ENCODE measurements at places on chromosomes 1 and 21.

GRCh38 chr21:14673649-14674048 is 127.5 kb upstream of the SAMSN1 start:
- no peak for ATAC-seq

- ATAC-seq: peak; percentile 34
These were observed 70.1 kb upstream of the CASZ1 start for GRCh38 chr1:10866321-10867093.

DNA sequence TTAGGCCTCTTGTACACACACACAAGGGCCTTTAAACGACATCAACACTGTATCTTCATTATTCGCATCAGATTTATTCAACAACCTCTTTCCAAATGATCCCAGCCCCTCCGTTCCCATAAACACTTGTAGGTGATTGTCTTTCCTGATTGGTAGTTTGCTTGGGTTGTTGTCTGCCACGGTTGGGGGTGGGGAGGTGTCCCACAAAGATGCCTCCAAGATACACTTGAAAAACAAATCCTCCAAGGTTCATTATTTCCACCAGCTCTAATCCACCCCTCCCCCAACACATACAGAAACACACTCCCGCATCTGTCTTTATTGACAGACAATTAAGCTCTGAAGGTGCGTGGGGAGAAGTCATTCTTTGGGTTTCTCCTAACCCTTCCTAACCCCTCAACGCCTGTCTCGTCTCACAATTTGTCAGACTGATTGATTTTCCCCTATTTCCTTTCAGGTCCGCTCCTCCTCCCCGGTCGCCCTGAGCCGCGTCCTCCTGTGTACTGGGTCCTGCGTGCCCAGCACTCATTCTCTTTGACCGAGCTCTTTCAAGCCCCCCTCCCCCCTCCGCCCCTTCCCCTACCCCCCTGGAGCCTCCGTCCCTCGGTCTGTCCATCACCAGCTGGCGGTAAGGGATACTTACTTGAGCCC is 1.4 kb downstream of the WDR26 start:
- ATAC-seq: peak; percentile 1

DNA sequence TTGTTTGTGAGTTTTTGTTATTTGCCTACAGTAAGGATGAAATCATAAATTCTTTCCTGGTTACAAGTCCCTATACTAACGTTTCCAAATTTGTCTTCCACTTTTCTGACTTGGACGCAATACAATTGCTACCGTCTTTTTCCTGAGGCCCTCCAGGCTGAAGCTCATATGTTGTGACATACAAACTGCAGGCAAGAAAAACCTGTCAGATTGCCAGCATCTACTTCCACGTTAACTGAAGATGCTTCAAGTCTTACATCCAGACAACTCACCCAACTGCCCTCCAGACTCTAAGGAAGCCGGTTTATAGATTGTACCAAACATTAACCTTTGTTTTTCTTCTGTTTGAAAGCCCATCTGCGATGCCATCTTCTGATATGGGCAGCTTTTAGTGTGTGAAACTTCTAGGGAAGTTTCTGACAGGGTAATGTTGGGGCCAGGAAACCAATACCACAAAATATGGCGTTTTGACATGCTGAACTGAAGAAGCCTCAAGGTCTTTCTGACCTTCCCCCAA is 21.4 kb upstream of the RNF11 start:
- peak; percentile 76 for ATAC-seq

DNA sequence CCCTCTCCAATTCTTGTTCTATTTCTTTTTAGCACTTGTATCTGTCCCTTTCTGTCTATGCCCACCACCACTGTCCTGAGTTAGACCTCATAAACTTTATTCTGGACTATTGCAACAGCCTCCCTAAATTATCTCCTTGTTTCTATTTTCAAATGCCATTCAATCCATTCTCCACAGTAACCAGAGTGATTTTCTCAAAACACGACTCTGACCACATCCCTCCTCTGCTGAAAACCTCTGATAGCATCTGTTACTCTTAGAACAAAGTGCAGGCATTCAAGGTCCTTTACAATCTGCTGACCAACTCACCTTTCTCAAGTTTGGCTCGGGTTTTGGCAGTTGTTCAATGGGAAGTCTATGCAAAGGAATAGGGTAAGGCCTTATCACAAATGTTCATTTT is 22.8 kb upstream of the GPX7 start:
- no peak for ATAC-seq

DNA sequence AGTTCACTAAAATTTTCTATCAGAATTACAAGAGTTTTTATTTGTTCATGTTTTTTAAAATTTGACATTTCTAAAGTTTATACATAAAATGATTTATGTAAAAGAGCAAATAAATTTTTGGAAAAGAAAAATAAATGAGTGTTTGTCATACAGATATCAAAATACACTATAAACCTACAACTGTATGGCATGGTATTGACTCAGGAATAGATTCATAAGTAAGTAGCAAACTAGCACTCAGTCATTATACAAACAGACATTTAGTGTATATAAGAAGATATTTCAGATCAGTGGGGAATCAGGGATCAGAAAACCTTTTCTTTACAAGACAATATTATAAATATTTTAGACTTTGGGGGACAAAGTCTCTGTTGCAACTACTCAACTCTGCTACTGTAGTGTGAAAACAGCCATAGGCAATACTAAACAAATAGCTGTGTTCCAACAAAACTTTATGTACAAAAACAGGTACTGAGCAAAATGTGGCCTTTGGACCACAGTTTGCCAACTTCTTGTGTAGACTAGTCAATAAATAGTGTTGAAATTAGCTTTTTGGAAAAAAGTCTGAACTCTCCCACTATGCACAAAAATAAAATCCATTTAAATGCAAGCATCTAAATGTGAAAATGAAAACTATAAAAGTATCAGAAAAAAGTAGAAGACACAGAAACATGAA is 508.8 kb upstream of the CAMK1G start:
- ATAC-seq: no peak

GRCh38 chr21:44090325-44090724 is 16.9 kb upstream of the PWP2 start:
- ATAC-seq: no peak

GRCh38 chr1:118944133-118944532 is 44.0 kb downstream of the TBX15 start:
- no peak for ATAC-seq

DNA sequence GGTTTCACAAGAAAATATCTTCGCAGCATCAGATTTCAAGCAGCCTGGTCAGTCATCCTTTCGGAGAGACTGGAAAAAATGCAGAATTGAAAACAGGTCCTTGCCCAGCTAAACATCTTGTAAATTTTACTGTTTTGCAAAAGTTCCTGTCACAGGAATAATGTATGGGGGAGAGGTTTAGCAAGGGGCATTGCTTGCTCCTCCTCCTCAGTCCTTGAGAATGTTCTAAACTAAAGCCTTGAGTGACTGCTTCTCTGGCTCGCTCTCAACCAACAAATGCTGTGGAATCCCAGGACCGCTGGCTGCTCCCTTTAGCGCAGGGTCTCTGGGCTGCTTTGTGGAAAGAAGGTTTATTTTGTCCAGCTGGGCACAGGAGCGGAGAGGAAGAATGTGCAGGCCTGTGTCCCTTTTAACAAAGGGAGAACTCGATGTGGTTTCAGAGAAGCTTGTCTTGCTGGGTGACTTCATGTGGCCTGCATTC is 33.6 kb upstream of the FHAD1 start:
- peak; percentile 58 for ATAC-seq

GRCh38 chr1:201944002-201944401 is 2.3 kb downstream of the LMOD1 start:
- ATAC-seq: no peak

- peak; percentile 79 for ATAC-seq
These were observed 216.0 kb upstream of the PTGFR start for GRCh38 chr1:78274814-78275213.

DNA sequence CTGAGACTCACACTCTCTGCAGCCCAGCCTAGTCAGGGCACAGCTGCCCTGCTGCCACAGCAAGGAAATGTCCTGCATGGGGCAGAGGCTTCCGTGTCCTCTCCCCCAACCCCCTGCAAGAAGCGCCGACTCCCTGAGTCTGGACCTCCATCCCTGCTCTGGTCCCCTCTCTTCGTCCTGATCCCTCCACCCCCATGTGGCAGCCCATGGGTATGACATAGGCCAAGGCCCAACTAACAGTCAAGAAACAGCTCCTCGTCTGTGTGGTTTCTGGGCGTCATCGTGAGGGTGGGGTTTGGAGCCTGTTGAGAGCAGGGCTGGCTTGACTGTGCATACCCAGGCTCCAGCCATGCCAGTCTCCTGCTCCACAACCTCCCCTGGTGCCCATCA is 19.5 kb downstream of the FAAH start:
- ATAC-seq: peak; percentile 76

GRCh38 chr1:26582053-26582835 is 52.7 kb downstream of the RPS6KA1 start:
- no peak for ATAC-seq

- ATAC-seq: peak; percentile 20
These were observed 926 bp upstream of the ATP1B1 start for GRCh38 chr1:169105434-169106094.

DNA sequence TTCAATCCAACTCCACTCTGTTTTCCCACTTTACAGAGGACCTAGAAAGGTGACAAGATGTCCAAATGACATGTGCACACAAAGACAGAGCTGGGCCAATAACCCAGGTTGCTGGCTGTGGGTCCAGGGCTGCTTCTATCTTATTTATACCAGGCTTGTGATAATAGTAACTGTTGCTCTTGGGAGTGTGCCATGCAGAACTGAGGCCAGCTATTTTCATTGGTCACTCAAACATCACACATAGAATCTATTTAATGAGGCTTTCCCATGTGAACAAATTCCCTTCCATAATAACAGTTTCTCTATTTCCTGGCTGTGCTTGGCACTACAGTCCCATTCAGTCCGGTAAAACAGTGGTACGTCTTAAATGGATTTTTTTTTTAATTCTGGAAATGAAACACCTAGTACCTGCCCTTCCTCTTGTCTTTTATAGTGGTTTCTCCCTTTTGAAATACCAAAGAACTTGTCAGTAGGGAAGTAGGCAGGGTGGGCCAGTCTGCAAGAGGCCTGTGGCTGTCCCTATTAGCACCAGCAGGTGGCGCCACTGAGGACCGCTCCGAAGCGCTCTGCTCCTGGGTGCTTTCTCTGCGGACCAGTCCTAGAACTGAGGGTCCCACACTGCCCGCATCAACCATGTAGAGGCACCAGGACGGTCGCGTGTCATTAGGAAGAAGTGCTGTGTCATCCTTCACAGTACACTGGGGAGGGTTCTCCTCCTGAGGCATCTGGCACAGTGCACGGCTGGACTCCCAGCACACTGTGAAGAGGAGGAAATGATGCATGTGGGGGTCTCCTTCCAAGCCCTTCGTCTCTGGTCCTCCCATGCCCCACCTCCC is 52.1 kb downstream of the GPR161 start:
- peak; percentile 60 for ATAC-seq

DNA sequence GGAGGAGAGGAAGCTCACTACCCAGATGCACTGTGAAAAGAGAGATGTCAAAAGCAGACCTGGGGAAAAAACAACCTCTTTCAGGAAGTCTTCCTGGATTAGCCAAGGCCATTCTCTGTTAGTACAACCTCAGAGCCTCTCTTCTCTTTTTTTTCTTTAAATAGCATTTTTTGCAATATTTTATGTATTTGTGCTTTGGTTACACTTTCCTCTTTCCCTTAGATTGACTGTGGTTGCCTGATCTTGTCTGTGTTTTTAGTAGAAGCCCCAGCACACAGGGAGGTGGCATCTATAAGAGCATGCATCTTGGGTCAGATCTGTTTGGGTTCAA is 18.8 kb downstream of the SLC26A9 start:
- no peak for ATAC-seq

DNA sequence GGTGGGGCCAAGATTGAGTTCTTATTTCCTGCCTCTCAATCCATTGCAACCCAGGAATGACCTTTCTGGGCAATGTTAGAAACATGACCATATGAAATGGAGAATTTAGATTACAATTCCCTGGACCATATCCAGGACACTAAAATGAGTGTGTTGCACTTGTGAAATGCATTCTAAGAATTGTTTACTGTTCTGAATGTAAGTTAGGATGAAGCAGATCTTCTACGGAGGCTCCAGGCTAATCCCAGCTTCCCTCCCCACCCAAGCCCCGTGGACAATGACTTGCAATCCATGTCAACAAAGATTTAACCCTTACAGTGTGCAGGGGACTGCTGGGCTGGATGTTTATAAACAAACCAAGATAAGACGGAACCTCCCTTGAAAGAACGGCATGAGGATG is 31.7 kb upstream of the HAO2 start:
- ATAC-seq: no peak

- no peak for ATAC-seq
These were observed 44.5 kb downstream of the CD55 start for GRCh38 chr1:207366022-207366421.

- ATAC-seq: no peak
These were observed 332.3 kb downstream of the COL11A1 start for GRCh38 chr1:102776071-102776470.

- ATAC-seq: no peak
These were observed 34.1 kb downstream of the KIAA1614 start for GRCh38 chr1:180946541-180947498.

GRCh38 chr1:119467219-119467618 is 39.8 kb upstream of the HSD3B1 start:
- no peak for ATAC-seq

DNA sequence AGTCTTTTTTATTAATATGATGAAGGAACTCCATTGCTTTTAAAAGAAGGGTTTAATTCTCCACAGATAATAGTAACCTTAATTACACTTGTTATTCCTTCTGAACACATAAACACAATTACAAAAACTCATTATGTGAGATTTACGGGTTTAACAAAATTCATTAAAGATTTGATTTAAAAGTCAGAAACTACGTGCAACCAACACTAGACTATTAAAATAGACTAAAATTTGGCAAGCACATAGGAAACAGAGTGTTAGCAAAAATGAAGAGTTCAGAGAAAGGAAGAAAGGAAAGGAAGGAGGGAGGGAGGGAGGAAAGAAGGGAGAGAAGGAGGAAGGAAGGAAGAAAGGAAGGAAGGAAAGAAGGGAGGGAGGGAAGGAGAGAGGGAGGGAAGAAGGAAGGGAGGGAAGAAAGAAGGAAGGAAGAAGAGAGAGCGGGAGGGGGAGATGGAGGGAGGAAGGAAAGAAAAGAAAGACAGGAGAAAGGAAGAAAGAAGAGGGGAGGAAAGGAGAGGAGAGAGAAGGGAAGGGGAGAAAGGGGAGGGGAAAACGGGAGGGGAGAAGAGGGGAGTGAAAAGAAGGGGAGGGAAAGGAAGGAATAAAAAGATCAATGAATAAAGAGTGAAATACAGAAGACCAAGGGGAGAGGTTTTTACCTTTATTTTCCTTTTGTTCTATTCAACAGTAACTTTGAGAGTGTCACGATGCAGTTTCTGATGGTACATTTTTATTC is 123.4 kb upstream of the LYPLAL1 start:
- ATAC-seq: no peak
